ENCODE measurements at places on chromosomes 3 and 15.

- DNase-seq, result no peak
Measured at GRCh38 chr3:130827486-130827885, 66.4 kb upstream of the ATP2C1 start.

DNA sequence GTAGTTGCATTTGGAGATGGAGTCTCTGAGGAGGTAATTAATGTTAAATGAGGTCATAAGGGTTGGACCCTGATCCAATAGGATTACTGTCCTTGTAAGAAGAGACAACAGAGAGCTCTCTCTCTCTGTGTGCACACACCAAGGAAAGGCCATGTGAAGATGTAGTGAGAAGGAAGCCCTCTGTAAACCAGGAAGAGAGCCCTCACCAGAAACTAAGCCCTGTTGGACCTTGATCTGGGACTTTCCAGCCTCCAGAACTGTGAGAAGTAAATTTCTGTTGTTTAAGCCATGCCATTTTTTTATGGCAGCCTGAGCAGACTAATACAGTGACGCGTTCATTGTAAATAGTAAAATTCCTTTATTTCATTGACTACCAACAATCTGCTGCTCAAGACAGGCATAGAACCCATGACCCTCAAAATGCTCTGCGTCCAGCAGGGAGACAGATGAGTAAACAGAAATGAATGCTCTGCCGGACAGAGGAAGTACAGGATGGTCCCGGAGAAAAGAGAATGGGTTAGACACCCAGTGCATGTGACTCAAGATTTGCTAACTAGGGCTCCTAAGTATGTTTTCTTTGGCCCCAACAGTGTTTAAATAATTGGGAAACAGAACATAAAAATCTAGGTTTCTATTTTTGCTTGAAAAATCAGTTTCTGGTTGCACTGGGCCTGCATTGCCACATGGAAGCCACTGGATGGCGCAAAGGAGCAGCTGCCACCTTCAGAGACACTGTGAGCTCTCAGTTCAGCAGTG is 37.9 kb upstream of the TNFAIP8L3 start:
- peak; percentile 44 for DNase-seq

GRCh38 chr3:140251678-140252077 is 316.7 kb downstream of the CLSTN2 start:
- no peak for DNase-seq

DNA sequence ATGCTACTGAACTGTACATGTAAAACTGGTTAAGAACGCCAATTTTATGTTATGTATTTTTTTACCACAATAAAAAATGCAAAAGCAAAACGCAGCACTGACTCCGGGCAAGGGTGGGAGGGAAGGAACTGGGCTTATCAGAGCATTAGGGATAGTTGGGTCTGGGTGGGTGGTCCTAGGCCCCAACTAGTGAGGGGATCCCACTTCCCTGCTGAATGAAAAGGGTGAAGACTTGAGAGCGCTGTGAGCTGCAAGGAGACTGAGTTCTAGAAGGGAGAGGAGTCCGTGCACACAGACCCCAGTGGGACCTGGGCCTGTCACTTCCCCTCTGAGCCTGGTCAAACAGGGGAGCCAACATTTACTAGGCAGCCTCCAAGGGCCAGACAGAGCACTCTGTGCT is 98.6 kb downstream of the TPRA1 start:
- DNase-seq, result no peak

DNA sequence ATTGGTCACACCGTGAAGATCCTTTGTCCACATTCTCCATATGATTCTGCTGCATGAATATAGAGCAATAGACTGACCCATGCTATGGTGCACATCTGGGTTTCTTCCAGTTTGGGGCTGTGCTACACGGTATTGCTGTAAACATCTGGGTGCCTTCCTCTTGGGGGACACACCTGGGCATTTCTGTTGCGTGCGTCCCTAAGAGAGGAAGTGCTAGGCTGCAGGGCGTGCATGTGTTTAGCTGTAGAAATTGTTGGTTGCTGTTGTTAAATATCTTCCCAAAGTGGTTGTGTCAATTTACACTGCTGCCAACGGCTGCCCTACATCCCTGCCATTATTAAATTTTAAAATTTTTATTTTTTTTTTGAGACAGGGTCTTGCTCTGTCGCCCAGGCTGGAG is 52.4 kb downstream of the NUP210 start:
- no peak for DNase-seq

DNA sequence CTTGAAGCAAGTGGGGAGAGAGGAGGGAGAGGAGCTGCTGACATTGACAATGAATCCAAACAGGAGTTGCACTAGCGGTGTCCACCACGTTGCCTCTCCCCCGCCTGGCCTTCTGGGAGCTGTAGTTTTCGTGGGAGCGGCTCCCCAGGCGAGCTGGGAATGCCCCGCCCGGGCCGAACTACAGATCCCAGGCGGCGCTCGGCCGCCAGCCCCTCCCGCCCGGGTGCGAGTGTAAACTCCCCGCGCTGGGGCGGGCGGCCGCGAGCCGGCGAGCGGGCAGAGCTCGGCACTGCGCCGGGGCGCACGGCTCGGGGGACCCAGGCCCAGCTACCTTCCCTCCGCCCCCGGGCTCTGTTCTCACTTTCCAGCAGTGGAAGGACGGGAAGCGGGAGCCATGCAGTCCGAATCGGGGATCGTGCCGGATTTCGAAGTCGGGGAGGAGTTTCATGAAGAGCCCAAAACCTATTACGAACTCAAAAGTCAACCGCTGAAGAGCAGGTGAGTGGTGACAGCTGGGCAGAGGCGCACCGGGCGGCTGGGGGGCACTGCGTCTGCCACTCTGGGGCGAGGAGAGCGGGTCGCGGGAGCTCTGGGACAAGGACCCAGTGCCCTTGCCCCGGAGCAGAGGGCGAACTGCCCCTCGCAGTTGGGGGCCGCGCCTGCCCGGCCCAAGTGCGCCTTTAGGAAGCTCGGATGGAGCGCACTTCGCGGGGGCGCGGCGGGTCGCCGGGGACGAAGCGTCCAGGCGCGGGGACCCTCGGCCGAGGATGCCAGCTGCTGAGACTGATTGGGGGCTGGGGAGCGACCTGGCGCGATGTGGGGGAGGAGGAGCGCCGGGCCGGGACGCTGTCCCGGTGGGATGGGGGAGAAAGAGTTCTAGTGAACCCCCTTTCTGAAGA is at the start of gene MITF:
MITF (plus strand) TSS at position 261 of the 899 bp plus-strand sequence; CDS start at position 395, 134 bp downstream.
- peak; percentile 91 for DNase-seq

DNA sequence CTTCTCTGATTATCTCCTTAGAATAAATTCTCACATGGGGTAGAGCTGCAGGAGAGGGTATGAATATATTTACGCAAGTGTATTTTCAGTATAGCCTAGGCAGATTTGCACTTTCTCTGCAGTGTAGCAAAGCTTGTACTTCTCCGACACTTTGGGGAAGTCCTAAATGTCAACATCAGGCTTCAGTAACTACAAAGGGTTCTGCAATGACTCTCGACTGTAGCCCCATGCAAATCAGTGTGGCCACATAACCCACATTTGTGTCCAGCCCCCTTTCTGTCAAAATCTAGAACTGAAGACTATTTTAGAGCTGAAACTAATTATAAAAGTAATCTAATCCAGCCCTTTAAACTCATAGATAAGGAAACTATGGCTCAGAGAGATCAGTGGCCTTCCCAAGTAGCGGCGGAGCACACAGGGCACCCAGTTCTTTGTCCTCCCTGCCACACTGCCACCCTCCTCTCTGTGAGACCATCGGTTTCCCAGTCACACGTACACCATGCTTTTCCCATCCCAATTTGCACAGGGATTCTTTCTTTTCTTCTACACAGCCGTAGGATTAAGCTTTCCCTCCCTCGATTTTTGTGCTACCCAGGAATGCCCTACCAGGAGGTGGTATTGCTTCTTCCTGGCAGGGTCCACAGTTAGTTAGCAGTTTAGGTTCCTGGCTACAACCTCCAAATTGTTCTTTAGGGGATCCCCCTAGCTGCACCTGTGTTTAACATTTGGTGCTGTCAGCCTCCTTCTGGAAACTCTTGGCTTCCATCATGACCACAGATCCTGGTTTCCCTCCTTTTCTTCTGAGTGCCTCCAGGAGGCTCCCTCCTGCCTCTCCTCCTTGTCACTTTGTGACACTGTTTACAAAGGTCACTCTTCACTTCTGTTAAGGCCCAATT is 22.9 kb downstream of the MRAS start:
- peak; percentile 12 for DNase-seq

DNA sequence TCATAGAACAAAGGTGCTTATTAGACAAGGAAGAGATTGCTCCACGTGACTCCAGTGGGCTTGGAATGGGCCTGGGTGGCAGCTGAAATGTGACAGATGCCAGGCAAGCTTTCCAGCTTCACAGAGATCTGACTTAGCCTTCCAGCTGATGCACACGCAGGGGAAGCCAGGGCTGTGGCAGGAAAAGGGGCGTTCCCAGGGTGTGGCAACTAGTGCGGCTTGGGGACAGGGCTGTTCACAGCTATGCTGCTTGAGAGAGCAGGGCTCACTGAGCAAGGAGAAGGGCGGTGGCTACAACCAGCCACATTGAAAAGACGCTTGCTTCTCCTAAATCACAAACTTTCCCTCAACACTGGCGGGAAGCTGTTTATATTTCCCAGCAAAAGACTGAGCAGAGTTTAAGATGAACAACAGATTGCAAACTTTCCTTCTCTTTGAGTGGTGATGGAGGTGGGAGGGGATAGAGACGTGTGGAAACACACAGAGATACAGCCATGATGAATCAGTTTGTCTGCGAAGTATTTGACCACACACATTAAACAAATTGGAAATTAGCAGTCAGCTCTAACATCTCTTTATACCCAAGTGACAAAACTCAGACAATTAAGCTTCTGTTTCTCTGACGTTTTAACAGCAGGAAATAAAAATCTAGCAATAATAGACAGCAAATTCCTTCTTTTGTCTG is 127.5 kb downstream of the BDH1 start:
- peak; percentile 83 for DNase-seq

GRCh38 chr3:196341137-196341536 is 2.9 kb upstream of the TM4SF19 start:
- no peak for DNase-seq

DNA sequence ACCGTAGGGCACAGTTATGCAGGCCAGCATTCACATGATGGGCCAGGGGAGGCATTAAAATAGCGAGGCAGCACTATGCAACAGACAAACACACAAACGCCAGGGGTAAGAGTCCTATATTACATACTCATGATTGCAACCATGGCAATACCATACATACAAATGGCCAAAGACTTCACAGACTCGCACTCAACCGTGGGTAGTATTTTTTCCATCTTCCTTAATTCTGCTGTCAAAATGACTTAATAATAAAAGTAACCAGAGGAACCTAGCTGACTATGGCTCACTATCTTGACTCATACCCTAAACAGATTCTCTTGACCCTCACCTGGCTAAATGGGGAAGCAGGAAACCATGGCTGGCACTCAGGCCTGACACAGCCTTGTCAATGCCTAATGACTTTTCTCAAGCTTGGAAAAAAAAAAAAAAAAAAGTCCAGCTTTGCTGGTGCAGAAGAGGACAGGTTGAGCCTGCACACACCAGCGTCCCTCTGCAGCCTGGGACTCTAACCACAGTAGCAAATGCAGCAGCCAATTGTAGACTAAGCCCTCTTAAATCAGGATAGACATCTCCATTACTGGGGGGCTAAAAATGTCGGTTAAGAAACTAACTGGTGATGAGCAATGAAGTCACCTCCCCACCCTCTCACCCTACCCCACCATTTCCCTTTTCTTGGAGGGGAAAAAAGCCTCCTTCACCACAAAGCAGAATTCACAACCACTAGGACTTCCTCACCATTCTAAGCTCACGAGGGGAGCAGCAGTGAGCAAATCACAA is 23.1 kb downstream of the CCDC12 start:
- DNase-seq, result no peak

DNA sequence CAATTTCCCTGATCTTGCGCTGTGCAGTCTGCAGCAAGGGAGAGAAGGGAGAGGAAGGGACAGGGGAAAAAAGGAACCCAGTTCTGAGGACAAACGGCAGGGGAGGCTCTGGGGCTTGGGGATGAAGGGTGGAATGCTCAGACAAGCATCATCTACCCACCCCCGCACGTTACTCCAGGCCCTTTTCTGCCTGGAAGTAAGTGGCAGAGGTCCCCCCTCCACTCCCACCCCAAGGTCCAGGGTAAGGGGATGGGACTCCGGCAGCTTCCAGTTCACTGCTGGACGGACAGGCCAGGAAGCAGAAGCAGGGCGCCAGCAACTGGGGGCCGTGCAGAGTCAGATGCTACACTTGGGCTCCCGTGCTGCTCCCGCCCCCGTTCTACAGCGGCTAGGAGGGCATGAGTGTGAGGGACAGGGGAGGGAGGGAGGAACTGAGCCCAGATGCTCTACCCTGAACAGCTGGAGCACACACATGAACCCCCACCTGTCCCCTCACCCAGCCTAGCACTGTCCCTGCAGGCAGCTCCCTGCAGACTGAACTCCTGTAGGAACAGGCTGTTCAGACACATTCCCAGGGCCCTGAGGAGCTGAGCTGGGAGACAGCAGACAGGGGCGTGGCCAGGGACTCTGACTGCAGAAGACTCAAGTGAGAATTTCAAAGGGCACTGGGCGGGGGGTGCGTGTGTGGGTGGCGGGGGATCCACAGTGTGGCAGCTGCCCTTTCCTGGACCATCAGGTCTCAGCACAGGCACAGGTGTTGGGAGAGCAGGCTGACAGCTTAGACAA is 59.7 kb downstream of the SENP2 start:
- DNase-seq, result no peak

DNA sequence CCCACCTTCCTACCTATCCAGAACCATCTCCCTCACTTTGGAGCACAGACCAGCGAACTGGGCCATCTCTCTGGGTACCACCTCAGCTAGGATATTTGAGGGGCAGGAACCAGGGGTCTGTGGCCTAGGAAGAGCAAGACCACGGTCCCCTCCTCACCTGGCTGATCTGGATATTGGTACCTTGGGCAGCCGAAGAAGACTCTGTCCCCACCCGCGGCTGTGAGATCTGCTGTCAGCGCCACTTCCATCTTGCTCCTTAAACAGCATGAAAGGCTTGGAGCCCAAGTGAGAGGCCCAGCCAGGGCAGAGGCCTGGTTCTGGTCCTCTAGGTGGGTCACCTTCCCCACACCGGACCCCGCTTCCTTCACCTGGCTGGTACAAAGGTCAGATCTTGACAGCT is 26.6 kb downstream of the SEC61A1 start:
- no peak for DNase-seq

DNA sequence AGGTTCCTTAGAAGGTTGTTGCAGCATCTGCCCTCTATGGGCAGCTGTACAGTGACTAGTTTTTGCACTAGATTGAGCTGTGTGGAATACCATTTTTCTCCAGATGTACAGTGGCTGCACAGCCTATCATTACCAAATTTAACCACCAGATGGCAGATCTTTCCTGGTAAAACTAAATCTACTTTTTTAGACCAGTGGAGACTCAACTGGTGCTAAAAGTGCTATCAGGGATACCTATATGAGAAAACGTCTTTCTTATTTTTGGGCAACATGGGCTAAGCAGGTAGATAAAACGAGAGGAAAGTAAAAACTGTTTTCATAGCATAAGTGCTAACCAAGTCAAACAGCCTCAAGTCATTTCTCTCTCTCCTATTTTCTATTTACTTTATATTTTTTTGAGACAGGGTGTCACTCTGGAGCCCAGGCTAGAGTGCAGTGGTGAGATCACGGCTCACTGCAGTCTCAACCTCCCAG is 21.2 kb downstream of the IGSF10 start:
- DNase-seq, result peak; percentile 72

GRCh38 chr15:42453826-42454225 is 37.1 kb downstream of the ZNF106 start:
- DNase-seq, result no peak
